ENCODE measurements at places on chromosomes 13 and 19.

DNA sequence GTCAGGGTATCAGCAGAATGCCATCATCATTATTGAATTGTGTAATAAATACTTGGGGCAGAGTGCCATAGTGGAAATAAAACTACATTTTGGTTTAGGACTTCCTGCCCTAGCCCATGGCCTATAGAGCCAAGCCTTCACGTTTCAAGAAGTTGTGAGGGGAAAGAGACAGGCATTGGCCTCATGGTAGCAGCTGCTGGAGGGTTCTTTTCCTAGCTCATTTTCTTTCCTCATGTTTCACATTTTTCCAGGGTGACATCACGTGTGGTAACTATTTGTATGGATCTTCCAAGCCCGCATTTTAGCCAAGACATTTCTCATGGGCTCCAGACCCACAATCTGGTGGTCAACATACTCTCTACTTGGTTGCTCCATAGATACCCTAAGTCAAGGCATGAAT is 80.4 kb downstream of the LRCH1 start:
- peaks cover 3% of the 10 kb centered on the region for H3K4me1 ChIP-seq
- H3K4me3 ChIP-seq = no peak overlapping the region
- no peaks in the 10 kb centered on the region for H3K36me3 ChIP-seq
- no peaks in the 10 kb centered on the region for H3K27me3 ChIP-seq
- no peak for DNase-seq
- no peak overlapping the region for H3K27ac ChIP-seq

DNA sequence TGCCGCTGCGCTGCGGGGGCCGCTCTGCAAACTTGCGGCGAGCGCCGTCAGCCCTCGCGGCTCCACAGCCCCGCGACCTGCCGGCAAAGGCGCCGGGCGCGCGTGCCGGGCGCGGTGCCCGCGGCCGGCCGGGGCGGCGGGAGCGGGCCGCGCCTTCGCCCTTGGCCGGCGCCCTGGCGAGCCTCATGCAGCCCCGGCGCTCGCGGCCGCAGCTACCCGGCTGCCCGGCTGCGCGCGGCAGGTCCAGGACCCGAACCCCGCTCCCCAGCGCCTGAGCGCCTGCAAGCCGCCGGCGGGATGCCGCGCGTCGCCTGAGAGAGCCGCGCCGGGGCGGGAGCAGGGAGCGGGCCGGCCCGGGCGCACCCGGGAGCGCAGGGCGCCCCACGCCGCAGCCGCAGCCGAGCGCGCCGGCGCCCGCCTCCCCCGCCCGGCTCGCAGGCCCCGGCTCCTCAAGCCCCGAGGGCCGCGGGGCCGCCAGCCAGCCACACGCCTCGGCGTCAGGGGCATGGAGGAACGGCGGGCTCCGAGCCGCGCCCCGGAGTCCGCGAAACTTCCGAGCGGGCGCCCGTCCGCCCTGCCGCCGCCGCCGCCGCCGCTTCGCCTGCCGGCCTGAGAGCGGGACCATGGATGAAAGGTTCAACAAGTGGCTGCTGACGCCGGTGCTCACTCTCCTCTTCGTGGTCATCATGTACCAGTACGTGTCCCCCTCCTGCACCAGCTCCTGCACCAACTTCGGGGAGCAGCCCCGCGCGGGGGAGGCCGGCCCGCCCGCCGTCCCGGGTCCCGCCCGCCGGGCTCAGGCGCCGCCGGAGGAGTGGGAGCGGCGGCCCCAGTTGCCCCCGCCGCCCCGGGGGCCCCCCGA is 564 bp downstream of the HS6ST3 start:
- no peak for DNase-seq
- no peak overlapping the region for H3K27ac ChIP-seq
- peaks cover 23% of the 10 kb centered on the region for H3K27me3 ChIP-seq
- peak overlapping the region; percentile 86 for H3K4me3 ChIP-seq
- H3K36me3 ChIP-seq = no peaks in the 10 kb centered on the region

DNA sequence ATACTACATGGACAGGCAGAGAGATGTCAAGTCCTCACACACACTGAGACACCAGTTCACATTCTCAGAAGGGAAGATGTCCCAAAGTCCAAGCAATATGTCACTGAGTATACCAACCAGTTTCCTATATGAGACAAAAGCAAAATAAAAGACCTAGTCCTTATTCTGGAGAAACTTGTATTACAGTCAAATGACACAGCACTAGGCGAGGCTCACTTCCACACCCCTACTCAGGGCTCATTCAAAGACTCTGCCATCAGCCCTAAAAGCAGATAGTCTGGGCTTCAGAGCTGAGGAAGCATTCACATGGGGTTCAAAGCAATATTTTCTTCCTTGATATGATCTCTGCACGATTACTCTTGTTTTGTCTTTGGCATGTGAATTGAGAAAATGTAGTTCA is 129.9 kb upstream of the UBL3 start:
- no peak overlapping the region for H3K4me3 ChIP-seq
- no peak overlapping the region for H3K27ac ChIP-seq
- no peak for DNase-seq
- no peaks in the 10 kb centered on the region for H3K27me3 ChIP-seq
- no peaks in the 10 kb centered on the region for H3K4me1 ChIP-seq
- H3K36me3 ChIP-seq = no peaks in the 10 kb centered on the region

DNA sequence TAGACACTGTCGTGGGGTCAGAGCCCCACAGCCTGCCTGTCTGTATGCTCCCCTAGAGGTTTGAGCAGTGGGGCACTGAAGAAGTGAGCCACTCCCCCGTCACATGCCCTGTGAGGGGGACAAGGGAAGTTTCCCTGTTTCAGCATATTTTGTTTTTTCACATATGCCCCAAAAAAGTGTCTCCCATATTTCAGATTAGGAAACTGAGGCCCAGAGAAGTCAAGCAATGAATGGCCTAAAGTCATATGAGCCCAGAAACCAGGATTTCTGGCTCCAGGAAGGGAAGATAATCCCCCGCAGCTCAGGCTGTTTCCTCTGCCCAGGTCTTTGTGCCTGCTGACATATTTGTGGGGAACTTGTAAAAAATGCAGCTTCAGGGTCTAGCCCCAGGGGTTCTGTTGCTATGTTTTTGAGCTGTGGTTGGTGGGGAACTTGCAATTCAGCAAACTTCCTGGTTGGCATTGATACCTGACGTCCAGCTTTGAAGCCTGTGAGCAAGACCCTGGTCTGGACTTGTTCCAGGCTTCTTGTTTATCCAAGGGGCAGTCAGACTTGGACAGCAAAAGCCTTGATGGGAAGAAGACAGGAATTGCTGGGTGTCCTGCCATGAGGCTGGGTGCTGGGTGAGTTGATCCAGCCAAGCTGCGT is 9.5 kb downstream of the RASL11A start:
- no peak overlapping the region for H3K4me3 ChIP-seq
- H3K36me3 ChIP-seq = no peaks in the 10 kb centered on the region
- no peaks in the 10 kb centered on the region for H3K27me3 ChIP-seq
- no peak overlapping the region for H3K27ac ChIP-seq

DNA sequence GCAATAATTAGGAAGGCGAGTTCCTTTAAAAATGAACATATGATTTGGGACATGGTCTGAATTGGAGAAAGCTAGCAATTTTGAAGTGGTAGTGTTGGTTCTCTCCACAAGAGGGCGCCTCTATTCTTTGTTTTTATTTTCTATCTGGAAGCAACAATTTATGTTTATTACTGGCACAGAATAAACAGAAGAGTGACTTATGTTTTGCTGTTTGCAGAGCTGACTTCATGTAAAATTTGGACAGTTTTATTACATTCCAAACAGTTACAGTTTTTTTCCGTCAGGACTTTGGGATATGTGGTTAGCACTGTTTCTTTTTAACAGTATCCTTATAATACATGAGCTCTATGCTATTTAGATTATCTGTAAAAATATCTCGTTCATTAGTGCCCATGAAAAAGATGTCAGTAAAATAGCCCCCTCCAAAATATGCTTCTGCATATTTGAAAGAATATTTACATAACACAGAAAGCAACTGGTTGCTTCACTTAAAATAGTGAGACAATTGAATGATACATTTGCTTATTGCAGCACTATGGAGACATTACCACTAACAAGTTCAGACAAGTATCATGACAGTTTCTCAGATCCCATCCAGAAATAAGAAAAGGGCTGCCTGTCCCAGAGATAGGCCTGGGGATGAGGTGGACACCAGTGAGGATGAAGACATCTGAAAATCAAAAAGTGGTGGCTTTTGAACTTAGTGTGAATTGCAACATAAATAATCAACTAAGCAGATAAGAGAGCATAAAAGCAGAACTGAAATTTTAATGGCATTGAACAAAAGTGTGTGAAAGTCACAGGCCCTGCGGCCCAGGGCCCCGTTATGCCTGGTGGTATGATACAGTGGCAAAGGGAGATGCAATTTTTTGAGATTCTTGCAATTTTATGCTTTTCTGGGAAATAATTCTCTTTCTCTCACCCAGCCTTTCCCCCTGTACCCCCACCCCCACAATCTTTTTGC is 32.3 kb upstream of the FGF9 start:
- H3K4me3 ChIP-seq = no peak overlapping the region
- H3K4me1 ChIP-seq = no peaks in the 10 kb centered on the region
- H3K36me3 ChIP-seq = no peaks in the 10 kb centered on the region

DNA sequence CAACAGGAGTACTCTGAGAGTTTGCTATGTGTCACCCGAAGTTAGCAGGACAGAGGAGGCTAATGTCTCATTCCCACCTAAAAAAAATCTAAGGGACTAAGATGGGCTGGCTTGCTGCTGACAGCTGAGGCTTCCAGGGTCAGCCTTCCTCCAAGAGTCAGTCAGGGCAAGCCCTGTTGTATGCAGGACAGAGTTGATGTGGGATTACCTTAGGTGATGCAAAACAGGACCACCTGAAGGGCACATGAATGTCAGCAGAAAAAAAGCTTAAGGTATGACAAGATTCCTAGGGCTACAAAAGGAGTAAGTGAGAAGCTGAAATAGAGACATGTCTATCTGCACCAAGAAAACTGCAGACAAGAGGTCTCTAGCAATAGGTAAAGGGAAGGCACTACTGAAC is 151.5 kb downstream of the NHLRC3 start:
- no peak for DNase-seq
- no peak overlapping the region for H3K4me3 ChIP-seq
- no peaks in the 10 kb centered on the region for H3K4me1 ChIP-seq
- no peaks in the 10 kb centered on the region for H3K36me3 ChIP-seq
- no peaks in the 10 kb centered on the region for H3K27me3 ChIP-seq
- H3K27ac ChIP-seq = no peak overlapping the region

- H3K27ac ChIP-seq = no peak overlapping the region
- H3K4me1 ChIP-seq = no peaks in the 10 kb centered on the region
- DNase-seq = no peak
- no peaks in the 10 kb centered on the region for H3K36me3 ChIP-seq
Measured at GRCh38 chr13:73433890-73434289, 375.1 kb downstream of the KLF5 start.

Data from iPS DF 6.9 (cell line).